ENCODE measurements at places on chromosomes 6 and 20.
A peak's percentile ranks its signal among the peaks of the same experiment; 100 is the strongest.

- no peak for DNase-seq
These were observed 83.7 kb downstream of the SULF2 start for GRCh38 chr20:47701612-47702011.

DNA sequence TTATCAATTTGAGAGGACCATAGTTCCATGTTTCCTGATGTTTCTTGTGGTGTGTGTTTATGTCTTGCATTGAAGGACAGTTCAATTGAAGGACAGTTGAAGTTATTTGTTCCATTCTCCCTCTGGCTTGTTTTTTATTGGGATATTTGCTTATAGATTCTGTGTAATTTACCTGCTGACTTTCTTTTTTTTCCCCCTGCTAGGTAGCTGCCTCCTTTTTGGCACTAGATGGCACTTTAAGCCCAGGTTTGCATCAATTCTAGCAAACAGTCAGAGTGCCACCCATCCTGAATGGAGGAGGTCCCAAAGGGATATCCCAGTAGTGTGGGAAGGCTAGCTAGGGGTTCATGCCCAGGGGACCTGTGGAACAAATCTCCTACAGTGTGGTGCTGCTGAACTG lies 78.1 kb downstream of the CFAP61 start:
- no peak for DNase-seq

GRCh38 chr6:52994839-52995088 lies 320 bp downstream of the GSTA4 start:
- peak; percentile 52 for DNase-seq

DNA sequence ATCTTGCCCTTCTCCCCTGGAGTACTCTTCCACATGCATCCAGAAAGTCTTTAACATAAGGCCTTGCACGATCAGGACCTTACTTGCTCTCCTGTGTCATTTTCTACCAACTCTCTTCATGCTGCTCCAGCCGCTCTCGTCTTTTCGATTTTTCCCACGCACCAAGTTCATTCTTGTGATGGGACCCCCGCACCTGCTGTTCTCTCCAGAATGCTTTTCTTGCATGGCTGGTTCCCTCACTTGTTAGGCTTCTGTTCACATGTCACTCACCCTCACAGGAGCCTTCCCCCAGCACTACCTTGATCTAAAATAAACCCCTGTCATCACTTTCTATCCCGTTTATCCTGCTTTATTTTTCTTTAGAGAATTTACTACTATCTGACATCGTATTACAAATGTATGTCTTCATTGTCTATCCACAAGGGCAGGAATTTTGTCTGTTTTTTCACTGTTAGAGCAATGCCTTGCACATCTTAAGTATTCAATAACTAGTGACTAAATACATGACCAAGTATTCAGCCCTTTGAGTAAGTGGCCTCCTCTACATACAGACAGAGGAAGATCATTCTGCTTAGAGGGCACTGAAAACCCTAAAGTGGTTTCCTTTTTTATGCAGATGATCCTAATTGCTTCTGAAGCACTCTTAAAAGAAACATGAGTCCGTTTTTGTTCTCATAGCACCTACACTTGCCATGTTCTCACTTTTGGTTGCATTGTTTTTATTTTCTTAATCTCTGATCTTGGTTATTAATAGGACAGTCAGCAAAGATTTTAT lies 166.9 kb downstream of the SLC16A10 start:
- DNase-seq, result no peak

DNA sequence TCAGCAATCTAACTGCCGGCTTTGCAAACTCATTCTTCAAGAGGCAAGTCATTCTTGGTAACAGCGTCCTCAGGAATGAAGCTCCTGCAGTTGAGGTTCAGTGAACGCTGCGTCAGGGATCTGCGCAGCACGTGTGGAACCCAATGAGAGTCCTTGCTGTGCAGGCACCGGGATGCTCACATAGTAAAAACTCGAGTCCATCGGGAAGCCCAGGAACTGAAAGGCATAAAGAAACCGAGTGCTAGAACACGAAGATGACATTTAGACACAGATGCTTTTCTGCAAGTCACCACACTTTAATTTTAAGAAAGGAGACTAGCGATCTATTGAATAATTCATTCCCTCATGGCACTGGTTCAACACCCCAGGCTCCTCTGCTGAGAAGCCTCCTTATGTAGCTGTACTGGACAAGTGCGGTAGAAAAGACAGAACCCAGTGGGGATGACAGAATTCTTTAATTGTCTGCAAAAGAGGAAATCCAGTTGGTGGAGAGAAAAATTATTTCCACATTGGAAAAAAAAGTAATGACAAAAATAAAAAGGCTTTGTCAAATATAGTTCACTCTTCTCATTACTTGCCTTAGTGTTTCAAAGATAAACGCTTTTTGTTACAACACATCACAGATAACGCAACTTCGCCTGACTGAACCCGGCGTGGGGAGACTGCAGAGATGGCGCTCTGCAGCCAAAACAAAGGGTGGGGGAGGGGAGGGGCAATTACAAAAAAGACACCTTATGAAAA lies 1.9 kb upstream of the AFDN start:
- DNase-seq, result no peak

- no peak for DNase-seq
These were observed 13.6 kb downstream of the NHSL1 start for GRCh38 chr6:138485586-138486248.

- DNase-seq, result no peak
These were observed 20.5 kb upstream of the PYGB start for GRCh38 chr20:25227317-25227831.

- no peak for DNase-seq
These were observed 110.3 kb upstream of the SNX9 start for GRCh38 chr6:157712585-157713295.

DNA sequence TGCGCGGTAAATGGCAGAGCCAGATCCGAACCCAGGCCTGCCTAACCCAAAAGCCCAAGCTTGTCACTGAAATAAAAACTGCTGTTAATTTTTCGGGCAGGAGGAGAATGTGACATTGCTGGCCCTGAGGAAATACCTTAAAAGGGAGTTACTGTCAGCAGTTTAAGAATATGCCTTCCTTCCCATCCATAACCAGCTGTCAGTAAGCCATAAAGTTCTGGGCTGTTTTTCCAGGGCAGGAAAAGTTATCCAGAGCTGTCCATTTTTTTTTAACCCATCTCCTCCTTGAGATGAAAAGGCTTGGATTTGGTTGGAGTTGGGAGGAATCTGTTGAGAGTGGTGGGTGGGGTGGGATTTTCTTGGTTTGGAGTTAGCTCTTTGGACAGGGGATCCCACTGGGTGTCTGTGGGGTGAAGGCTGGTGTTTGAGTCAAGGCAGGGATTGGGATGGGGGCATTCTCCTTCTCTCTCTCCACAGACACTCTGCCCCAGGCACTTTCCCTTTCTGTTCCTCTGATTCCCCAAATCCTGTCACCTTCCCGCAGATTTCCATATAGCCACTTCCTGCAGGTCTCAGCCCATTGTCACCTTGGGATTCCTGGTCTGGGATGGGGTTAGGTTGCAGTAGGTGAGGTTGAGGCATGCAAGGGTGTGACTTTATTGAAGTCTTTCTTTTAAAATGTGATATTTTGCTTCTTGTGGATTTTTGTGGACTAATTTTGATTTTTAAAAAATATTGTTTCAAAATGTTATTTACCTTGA lies 4.3 kb upstream of the KCNG1 start:
- DNase-seq, result no peak

DNA sequence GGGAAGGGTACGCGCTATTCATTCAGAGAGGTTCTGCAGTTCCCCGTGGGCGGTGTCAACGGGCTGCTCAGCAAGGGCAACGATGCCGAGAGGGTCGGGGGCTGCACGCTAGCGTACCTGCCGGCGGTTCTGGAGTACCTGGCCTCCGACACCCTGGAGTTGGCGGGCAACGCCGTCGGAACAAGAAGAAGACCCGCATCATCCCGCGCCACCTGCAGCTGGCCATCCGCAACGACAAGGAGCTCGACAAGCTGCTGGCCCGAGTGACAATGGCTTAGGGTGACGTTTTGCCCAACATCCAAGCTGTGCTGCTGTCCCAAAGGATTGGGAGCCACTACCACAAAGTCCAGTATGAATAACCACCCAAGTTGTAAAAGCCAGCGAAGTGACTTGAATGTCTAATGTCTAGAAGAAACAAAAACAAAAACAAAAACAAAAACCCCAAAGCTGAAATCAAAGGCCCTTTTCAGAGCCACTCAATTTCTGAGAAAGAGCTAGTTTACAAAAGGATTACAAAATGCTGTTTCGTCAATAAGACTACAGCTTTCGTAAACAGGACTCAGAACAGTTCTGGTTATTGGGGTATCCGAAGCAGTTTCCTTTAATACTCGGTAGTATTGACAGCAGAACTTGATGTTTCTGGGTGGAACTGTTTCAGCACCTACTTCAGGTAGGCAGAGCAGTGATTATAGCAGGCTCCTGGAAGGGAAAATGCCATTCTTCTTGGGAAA lies 21.9 kb upstream of the SLC17A4 start:
- no peak for DNase-seq

- DNase-seq, result no peak
These were observed 20.8 kb downstream of the ZC2HC1B start for GRCh38 chr6:143885116-143885515.

DNA sequence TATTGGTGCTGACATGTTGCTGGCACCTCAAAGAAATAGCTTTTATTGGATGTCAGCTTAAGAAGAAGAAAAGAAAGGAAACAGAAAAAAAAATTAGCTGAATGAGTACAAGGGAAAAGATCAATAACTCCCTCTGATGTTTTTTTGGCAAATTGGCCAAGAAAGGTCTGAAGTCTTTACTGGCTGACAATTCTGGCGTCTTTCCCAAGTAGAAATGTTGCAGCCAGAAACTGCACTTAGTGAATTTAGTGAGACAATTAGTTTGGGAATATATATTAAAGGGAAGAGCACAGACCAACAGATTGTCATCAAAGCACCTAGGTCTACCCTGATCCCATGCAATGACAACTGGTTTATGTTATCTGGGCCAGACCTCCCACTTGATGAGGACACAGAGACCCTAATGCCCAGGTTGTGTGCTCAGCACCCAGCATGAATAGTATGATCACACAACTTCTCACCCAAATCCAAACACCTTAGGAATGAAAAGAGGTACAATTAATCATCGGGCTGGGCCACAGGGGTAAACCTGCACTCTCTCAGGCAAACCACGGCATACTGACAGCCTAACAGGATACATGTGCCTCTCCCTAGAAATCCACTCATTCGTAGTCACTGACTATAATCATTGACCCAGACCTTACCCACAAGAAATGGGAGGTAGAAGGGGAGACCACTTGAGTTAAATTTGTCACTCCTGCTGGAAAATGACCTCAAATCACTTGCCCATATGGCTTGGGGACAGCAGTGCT lies 612.3 kb upstream of the ARID1B start:
- DNase-seq, result no peak

GRCh38 chr6:74115674-74116073 lies 419.7 kb downstream of the CD109 start:
- no peak for DNase-seq

DNA sequence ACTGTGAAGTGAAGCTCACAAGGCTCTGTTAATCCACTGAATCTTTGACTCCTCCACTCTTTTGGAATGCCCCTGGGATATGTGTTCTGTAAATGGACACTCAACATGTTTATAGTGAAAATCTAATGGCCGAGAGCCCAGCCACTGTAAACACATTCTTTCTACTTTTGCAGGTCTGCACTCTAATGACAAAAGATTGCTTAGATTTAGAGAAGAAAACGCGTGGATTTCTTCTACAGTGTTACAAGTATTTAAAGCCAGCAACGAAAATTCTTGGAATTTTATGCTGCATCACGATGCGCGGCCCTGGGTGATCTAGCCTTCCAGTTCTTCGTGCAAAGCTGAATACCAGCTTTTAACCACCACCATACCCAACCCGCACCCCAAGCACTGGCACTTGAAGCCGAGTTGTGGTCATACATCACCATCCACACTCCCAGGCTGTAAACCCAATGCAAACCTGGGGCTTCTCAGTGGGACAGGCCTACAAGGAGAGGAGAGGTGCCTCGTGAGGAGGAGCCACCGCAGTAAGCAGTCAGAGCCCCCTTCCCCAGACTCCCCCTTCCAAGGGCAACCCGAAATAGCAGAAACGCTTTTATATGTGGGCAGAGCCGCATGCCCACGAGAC lies 3.7 kb upstream of the FOXO3 start:
- no peak for DNase-seq

DNA sequence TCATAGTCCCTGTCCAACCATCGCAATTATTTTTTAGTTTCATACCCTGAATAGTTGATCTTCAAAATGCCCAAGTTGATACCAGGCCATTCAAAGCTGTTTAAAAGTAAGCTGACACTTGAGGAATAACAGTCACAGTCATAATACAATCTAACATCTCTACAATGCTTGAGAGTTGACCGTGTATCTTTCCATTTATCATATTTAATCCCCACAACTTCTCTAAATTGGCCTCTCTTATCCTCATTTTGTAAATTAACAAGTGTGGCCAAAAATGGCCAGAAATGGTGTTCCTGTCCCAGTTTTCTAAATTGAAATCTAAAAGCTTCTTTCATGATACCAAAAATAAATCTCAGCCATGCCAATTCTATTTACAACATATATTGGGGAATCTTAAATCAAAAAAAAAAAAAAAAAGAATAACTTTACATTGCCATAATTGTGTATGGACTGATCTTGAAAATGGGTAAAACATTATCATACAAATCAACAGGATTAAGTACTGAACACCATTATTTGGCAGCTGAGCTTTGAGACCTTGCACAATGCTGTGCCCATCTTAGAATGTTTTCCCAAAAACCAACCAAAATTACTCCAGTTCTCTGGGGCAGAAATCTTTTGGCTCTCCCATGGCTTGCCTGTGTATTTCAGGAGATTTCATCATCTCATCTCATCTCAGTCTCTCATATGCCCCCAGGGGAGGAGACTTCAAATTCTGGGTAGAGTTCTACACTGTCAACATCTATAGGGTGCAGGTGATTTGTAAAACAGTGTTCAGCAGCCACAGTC lies 448.7 kb upstream of the JARID2 start:
- no peak for DNase-seq

- peak; percentile 30 for DNase-seq
These were observed 462.6 kb downstream of the TBC1D32 start for GRCh38 chr6:120871416-120872261.

GRCh38 chr20:1184638-1185315 lies at the start of gene TMEM74B:
TSS of gene TMEM74B (minus strand) at chr20:1184981. CDS start at chr20:1183801, 1,180 bp downstream.
- no peak for DNase-seq

GRCh38 chr20:37348792-37349516 lies 3.0 kb downstream of the SRC start:
- DNase-seq, result no peak

GRCh38 chr20:11012975-11013374 lies 339.2 kb upstream of the JAG1 start:
- no peak for DNase-seq

- DNase-seq, result no peak
These were observed at the start of gene OPRM1 for GRCh38 chr6:154039231-154039842. TSS of gene OPRM1 (plus strand) at chr6:154039240. CDS start at chr6:154039545, 305 bp downstream.

DNA sequence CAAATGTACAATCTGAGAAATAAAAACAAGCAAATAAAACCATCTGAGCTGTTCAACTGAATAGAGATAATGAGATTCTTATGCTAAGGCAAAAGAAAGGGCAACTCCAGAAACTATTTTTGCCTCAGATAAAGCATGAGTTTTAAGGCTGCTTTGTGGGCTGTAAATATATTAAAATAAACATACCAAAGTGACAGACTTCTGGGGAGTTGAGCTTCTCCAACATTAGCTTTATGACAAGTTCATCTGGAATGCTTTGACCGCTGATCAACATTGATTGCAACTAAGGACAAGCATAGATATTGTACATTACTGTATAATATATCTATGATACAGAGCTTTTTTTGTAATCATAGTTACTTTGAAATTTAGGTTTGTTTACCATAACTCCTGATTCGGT lies 19.3 kb downstream of the AK9 start:
- DNase-seq, result no peak

GRCh38 chr20:19760371-19760721 lies 2.3 kb downstream of the RIN2 start:
- DNase-seq, result no peak

All from CD8-positive, alpha-beta memory T cell (primary cell).